ENCODE measurements at places on chromosomes 12 and 14. TPM values are rescaled to one million over a fixed set of nuclear protein-coding genes. Genes with fewer than 3 reads are reported as not detected.

DNA sequence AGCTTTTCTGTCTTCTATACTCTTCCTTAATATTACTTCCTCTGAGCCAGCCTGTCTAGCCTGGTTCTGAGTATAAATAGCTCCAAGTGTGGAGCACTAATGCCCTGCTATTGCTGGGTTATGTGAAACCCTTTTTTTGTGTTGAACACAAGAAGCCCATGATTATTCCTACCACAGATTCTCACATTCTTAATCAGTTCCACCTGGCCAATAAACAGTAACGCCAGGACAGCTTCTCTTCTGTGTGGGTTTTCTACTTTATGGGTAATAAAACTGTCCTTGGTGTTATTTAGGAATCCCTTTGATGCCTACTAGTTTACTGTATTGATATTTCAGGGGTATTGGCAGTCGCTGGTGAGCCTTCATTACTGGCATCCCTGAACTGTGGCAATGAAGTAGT, 48.9 kb upstream of the LRIG3 start:
- no peak for DNase-seq

DNA sequence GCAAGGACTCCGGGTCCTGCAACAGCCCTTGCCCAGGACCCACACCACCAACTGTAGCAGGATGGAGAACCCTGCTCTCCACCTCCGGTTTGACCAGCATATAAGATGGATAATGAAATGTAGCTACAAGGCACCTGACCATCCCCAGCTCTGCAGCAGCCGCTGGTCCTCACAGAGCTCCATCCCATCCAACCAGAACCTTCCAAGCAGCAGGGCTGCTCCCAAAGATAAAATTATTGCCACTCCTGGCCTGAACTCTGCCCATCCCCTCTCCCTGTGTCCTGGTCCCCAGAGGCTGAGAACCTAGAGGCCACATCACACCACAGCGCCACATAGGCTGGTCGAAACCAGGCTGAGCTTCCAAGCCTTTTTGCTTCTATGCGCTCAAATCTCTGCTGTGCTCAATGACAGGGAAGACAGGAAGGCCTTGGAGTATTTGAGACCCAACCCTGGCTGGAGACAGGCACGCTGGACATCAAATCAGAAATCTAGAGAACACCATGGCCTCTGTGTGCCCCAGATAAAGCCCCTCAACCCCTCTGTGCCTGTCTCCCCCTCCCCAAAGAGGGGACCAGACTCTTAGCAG, 4.2 kb downstream of the CDK2AP1 start:
- DNase-seq, result no peak

DNA sequence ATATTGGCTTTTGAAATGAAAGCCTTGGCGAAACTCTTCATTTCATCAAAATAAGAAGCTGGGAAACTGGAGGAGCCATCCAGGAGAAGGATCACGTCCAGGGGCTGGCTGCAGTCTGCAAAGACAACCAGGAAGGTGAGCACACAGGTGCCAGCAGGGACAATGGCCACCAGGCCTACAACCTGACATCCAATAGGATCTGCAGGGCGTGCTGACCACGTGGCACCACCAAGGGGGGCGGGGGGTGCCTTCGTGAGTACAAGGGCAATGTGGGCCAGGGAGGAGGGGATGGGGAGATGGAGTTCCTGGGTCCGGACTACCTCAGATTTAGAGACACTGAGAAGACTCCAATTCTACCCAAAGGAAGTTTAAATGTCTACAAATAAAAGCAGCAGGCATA, 71.7 kb upstream of the ANO2 start:
- no peak for DNase-seq

DNA sequence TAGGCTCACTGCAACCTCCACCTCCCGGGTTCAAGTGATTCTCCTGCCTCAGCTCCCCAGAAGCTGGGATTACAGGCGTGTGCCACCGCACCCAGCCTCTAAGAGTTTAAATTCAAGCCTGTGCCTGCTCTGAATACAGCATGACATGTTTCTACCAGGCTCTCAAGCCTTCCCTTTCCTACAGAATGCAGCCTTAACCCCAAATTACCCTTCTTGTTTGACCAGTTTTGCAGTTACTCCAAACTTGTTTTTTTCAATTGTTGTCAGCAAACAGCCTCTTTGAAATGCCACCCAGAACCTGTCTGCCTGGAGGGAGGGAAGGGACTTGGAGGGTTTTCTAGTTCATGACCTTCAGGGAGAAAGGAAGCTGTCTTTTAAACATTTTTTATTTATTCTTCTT, 15.4 kb downstream of the GLTP start:
- no peak for DNase-seq

DNA sequence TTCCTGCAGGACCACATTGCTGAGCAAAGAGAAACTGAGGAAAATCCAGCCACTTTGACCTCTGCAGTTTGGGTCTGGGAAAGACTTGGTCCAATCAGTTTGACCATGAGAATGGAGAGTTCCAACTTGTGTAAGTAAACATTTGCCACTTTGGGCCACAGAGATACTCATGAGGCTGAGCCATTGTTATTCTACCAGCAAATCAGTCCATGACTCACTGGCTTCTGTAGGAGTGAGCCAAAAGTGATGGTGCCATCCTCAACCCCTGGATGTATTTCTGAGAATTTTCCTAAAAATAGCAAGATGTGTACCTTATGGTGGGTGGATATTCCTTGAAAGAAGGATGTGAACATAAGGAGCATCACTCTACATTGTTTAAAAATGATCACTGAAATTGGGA, 192.9 kb upstream of the OR4E1 start:
- DNase-seq, result no peak

The LIN7A gene
- 5.3 TPM for total RNA-seq

The SSTR1 gene
- 0.97 TPM for total RNA-seq

The SYCP3 gene
- total RNA-seq, result not detected

The INSM2 gene
- not detected for total RNA-seq

Data from esophagus muscularis mucosa (tissue), 4 donors.